Stimulated activated CD4-positive, alpha-beta T cell treated with anti-CD3 and anti-CD28 coated beads, Interleukin-12 subunit alpha, Interleukin-12 subunit beta, amount 100 ng/mL, for 24 hours (primary cell): ENCODE measurements at places on chromosomes 3 and 15.

- no peak for DNase-seq
Observed at GRCh38 chr3:143351354-143351753, 231.8 kb downstream of the CHST2 start.

GRCh38 chr15:98674336-98674735 is 26.0 kb downstream of the IGF1R start:
- DNase-seq, result no peak

DNA sequence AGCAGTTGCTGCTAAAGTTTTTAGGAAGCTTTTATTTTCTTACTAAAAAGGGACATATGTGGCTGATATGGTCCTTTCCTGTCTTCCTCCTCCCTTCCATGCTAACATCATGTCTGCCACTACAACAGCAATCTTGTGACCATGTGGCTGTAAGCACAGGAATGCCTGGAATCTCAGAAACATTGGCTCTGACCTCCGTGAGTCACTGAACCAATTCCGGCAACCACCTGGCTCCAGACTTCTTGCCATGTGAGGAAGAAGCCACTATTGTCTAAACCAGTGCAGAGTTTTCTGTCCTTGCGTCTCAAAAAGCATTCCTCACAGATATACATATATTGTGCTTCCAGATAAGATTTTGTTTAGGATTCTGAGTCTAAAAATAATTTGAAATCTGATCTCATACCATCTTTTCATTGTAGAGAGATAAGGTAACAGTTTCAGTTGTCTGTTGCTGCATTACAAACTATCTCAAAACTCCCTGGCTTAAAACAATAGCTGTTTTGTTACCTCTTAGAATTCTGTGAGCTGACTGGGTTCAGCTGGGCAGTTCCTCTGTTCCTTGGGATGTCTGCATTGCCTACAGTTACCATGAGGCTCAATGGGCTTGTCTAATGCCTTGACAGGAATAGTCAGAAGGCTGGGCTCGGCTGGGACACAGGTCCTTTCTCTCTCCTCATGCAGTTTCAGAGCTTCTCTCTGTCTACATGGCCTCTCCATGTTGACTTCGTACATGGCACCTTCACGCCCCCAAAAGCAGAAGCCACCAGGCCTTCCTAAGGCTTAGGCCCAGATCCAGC is 77.3 kb upstream of the MAGI1 start:
- no peak for DNase-seq

DNA sequence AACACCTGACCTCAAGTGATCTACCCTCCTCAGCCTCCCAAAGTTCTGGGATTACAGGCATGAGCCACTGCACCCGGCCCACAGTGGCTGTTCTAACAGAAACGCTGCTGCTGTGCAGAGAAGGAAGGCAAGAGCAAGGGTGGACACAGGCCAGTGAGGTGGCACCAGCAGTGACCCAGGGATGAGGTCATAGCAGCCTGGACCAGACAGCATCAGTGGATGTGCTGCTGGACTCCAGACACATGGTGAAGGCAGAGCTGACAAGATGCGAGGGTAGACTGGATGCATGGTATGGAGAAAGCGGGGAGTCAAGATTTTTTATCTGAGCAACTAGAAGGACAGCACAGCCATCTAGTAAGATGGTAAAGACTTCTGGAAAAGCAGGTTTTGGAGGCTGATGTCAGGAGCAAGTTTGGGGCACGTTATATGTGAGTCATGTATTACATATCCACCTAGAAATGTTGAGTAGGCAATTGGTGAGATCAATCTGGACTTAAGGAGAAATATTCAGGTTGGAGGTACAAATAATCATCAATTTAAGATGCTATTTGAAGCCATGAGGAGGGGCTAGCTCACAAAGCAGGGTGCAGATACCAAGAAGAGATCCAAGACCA is 22.1 kb upstream of the TJP1 start:
- DNase-seq, result no peak

GRCh38 chr3:197305854-197306253 is 7.4 kb upstream of the DLG1 start:
- DNase-seq, result no peak

GRCh38 chr3:174358252-174358651 is 500.9 kb upstream of the NAALADL2 start:
- no peak for DNase-seq

DNA sequence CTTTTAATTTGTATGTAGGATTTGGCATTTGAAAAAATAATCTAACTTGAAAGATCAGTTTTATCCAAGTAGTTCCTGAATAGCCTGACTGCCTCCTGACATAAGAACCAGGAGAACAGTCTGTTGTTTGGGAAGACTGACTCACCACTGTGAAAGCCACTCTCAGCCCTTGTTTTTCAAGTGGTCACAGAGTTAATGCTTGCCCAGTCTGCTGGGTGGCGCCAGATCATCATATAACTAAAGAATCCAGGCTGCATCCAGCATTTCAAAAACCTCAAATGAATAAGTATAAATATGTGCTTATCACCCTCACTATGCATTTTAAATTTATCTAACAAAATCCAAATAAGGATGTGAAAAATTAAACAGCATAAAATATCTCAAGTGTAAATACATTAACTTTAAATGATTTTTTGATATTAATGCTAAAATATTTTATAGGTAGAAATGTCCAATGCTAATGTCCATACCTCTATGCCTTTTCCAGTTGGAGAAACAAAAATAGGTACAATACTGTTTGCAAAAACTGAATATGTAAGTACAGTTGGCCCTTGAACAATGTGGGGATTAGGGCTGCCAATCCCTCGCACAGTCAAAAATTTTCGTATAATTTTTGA is 26.9 kb upstream of the ZBBX start:
- no peak for DNase-seq

DNA sequence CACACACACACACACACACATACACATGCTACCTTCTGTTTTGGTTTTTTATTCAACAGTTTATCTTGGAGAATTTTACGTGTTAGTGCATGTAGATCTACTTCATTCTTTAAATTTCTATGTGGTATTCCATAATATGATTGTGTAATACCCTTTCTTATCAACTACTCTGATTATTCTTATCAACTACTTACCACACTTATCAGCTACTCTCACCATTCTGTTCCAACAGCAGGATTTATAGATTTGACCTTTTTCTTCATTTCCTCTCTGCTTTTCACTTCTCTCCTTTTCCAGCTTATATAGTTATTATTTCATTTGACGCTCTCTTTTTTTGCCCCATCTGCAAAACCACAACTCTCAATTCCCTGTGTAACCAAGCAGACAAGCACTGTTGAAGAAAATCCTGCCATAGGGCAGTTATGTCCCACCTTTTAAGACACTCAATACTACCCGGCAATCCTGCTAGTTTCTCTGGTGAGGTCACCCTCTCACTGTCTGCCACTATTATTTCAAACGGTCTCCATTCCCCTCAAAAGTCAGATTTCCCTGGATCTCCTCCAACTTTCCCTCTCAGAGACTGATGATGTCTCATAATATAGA is 56.9 kb upstream of the SATB1 start:
- no peak for DNase-seq

DNA sequence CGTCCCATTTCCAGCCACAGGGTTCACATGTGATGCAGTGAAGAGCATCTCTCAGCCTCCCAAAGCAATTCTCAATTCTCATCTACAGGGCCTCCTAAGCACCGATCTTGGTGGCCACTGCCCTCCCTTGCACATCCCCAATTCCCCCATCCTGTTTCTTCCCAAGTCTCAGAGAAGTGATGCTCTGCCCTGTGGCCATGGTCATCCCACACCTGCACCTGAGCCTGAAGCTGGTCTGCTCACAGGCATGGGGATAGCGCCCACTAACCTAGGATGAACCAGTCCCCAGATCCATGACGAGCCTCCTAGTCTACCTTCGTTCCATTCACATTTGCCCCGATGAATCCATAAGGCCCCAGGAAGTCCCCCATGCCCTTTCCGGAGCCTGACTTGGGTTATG is 201.5 kb downstream of the UACA start:
- no peak for DNase-seq

DNA sequence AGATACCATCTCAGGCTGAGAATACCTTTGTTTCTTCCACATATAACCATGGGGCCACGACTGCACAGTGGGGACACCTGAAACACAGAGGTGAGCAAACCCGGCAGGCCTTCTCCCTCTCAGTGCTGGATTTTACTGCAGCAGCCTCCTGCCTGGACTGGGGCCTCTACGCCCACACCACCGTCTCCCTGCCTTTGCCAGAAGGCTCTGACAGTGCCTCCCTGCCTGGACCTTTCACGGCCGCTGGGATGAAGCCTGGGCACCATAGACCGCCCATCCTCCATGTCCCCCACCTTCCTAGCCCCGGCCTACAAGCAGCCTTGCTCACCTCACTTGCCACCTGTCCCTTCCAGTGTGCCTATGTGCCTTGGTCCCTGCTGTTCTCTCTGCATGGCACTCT is 214.3 kb downstream of the NFKBIZ start:
- DNase-seq, result no peak

DNA sequence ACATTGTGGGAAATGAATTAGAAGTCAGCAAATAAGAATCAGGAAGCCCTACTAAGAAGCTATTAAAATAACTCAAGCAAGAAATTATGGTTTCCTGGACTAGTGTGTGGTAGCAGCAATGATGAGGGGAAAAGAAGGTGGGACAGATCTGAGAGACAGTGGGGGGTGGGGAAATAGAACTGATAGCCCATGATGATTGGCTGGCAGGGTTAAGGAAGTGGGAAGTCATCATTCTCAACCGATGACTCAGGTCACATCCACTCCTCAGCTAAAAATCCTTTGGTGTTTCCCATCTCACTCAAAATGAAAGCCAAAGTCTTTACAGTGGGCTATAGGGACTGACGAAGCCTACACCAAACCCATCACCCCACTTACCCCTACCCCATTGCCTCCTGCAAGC is 153.9 kb upstream of the ARHGEF26 start:
- DNase-seq, result no peak

DNA sequence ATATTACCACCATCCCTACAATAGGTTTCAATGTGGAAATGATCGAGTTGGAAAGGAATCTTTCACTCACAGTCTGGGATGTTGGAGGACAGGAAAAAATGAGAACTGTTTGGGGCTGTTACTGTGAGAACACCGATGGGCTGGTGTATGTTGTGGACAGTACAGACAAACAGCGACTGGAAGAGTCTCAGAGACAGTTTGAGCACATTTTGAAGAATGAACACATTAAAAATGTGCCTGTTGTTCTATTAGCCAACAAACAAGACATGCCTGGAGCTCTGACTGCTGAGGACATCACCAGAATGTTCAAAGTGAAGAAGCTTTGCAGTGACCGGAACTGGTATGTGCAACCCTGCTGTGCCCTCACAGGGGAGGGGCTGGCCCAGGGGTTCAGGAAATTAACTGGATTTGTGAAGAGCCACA is 510 bp downstream of the ARL14 start:
- no peak for DNase-seq

DNA sequence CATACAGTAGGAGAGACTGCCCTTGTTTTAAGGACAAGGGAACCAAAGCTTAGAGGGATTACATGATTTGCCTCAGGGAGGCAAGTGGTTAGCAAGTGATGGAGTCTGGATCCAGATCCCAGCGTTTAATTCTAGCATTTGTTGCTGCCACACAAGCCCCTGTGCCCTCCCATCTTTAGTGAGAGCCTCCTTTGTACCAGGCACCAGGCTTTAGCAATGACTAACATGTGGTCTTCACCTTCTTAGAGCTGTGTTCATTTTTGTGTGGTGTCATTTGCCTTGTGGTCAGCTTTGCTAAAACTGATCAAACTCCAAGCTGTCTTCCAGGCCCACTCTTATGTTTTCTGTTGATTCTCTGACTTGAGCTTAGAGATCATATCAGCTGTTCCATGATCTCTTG is 290.5 kb downstream of the RPLP1 start:
- no peak for DNase-seq

DNA sequence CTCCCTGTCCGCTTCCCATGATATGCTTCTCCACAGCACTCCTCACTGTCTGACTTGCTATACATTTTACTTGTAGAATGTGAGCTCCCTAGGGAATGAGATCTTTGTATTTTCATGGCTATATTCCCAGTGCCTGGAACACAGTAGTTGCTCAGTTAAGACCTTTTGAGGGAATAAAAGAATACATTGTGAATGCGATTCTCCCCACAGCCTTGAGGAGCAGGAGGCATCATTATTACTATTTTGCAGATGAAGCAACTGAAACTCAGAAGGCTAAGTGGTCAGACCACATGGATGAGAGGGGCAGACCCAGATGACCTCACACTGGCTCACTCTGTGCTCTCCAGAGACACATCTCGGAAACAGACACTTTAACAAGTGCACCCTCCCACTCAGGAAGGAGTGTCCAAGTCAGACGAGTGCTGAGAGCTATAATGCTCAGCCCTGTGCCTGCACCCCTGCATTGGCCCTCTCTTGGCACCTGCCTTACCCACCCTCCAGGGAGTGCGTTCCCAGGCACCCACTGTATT is 46.8 kb downstream of the SST start:
- DNase-seq, result no peak

GRCh38 chr3:152151216-152151876 is 117.4 kb upstream of the MBNL1 start:
- no peak for DNase-seq

DNA sequence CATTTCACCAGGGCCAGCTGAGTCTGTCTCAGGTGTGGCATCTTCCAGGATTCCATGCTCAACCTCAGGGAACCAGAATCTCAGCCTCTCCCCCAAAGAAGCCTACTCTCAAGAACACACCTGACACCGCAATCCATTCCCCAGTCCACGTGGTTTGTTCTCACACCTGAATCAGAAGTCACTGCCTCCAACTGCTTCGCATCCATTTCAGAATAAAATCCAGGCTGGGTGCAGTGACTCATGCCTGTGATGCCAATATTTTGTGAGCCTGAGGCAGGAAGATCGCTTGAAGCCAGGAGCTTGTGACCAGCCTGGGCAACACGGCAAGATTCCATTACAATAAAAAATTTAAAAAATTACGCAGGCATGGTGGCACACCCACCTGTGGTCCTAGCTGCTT is 212.2 kb downstream of the FOXP1 start:
- no peak for DNase-seq

DNA sequence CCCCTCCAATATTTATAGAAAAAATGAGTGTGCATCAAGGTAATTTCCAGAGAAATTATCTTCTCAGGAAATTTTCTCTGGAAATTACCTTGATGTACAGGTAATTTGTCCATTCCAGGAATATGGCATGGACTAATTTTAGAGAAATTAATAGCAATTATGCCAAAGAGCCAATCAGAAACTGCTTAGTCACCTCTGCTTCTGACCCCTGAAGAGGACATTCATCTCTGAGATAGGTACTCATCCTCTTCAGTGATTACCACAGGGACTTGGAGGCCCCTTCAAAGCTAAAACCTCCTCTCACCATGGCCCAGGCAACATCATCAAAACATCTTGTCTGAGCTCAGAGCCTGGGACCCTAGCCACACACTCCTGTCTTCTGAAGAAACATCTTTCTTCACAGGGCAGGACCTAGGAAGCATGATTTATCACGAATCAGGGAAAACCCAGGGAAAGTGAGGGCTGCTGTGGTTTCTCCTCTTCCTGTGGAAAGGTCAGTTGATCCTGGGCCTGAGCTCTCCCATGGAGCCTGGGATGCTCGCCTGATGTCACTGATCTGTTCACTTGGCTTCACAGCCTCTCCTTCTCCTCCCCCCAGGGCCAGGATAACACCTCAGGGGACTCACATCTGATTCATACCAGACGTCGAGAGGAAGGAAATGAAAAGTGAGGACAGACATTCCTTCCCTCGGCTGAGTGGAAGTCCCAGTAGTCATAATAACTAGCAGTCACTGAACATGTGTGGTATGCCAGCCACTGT is 210.5 kb downstream of the DTWD1 start:
- DNase-seq, result no peak

GRCh38 chr15:72836676-72837330 is 53.2 kb upstream of the ADPGK start:
- DNase-seq, result no peak

GRCh38 chr15:99305761-99306505 is 54.7 kb downstream of the LRRC28 start:
- DNase-seq, result no peak
